ENCODE measurements at places on chromosomes 1 and 21. TPM values are rescaled to one million over a fixed set of nuclear protein-coding genes. Genes with fewer than 3 reads are reported as not detected.

Gene GUK1
- 269 TPM for total RNA-seq

Gene ELAPOR1
- 0.29 TPM for total RNA-seq

Gene GUCA2B
- total RNA-seq = not detected

Gene DNALI1
- total RNA-seq = 3.5 TPM

Gene PGBD5
- 12.9 TPM for total RNA-seq

Gene SLC5A3
- 13.7 TPM for total RNA-seq

Gene INAVA
- 84.0 TPM for total RNA-seq

Gene NOS1AP
- 0.72 TPM for total RNA-seq

Gene NUF2
- 39.3 TPM for total RNA-seq

Gene GJA9
- total RNA-seq = not detected

Gene TEDDM1
- total RNA-seq = not detected

Gene VWA1
- total RNA-seq = 41.6 TPM

Gene OR2L5
- total RNA-seq = not detected

Gene SGIP1
- total RNA-seq = 6.9 TPM

Gene MRPS6
- 48.9 TPM for total RNA-seq

Gene BGLAP
- total RNA-seq = not detected

Gene CLIC4
- total RNA-seq = 148 TPM

Gene SCAF4
- 7.6 TPM for total RNA-seq

Gene OR2L3
- not detected for total RNA-seq

Gene KRTAP21-2
- total RNA-seq = not detected

Gene OVAAL
- total RNA-seq = not detected

Gene PKP1
- total RNA-seq = 1.5 TPM

Gene MCOLN2
- total RNA-seq = 2.5 TPM

Gene MPL
- total RNA-seq = not detected

Gene CAPN8
- total RNA-seq = not detected

Gene SLFNL1
- not detected for total RNA-seq

Gene OR2T35
- total RNA-seq = not detected

Gene DCST1
- not detected for total RNA-seq

Gene ROR1
- total RNA-seq = 5.9 TPM

Gene AGMAT
- total RNA-seq = 3.8 TPM

Gene CD1E
- not detected for total RNA-seq

Gene PTPN7
- not detected for total RNA-seq

Gene BRDT
- total RNA-seq = not detected

Gene GORAB
- total RNA-seq = 7.5 TPM

Gene SYT14
- 3.9 TPM for total RNA-seq

Gene ACTA1
- 0.14 TPM for total RNA-seq

Gene PKNOX1
- 20.3 TPM for total RNA-seq

Gene OR2T29
- total RNA-seq = not detected

Gene SFN
- total RNA-seq = 213 TPM

Gene GSTM2
- 8.9 TPM for total RNA-seq

Gene SH3BGR
- 1.0 TPM for total RNA-seq

Gene GBP6
- 0.65 TPM for total RNA-seq

Gene SUSD4
- total RNA-seq = 0.07 TPM

Gene AMPD2
- 63.8 TPM for total RNA-seq

Gene AIM2
- total RNA-seq = 0.29 TPM

Gene GUCA2A
- total RNA-seq = not detected

Gene ASTN1
- total RNA-seq = 0.23 TPM

Gene BARHL2
- total RNA-seq = not detected

Gene NTNG1
- 25.8 TPM for total RNA-seq

Gene TMEM125
- total RNA-seq = 7.0 TPM

Gene TRIM45
- total RNA-seq = 8.2 TPM

Gene ZNF496
- total RNA-seq = 43.9 TPM

Gene INTS3
- 23.2 TPM for total RNA-seq

Gene PLA2G5
- not detected for total RNA-seq

Gene FCER1A
- total RNA-seq = not detected

Data from epithelial cell of proximal tubule (primary cell).